ENCODE measurements at places on chromosomes 1 and 21.

DNA sequence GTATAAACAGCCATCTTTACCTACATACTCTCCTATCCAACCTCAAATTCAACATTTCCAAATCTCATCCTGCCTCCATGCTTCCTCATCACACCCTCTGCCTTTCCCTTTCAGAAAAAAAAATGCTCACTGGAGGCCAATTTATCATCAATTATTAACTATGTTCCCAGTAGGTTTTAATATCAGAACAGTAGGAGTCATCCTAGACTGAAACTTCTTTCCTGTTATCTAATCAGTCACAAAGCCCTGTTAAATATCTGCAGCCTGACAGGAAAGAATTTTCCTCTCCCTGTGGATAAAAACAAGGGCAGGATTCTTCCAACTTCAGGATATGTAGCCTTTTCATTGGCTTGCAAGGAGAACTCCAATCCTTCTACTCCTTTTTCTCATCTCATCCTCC is 28.4 kb downstream of the EGLN1 start:
- no peak for DNase-seq

GRCh38 chr1:50969611-50970508 is at the start of gene CDKN2C:
Gene CDKN2C (plus strand): TSS chr1:50970245. CDS start chr1:50970369, 124 bp downstream.
- no peak for DNase-seq

DNA sequence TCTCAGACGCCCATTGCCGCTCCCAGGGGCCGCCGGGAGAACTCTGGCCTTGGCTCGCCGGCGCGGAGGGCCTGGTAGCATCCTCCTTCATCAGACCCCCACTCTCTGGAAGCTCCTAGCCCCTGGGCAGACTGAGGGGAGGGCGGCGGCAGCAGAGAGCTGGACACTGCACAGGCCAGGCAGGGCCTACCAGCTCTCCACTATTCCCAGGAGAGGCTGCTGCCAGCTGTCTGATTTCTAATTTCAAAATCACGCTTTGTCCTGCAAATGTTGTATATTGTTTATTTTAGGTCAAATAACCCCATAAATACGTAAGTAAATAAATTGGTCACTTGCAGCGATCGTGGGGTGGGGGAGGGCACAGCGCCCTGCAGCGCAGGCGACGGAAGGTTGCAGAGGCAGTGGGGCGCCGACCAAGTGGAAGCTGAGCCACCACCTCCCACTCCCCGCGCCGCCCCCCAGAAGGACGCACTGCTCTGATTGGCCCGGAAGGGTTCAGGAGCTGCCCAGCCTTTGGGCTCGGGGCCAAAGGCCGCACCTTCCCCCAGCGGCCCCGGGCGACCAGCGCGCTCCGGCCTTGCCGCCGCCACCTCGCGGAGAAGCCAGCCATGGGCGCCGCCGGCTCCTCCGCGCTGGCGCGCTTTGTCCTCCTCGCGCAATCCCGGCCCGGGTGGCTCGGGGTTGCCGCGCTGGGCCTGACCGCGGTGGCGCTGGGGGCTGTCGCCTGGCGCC is at the start of gene MTARC1:
Gene MTARC1 (plus strand): TSS at position 577 of the 732 bp plus-strand sequence. CDS start 32 bp downstream, at position 609.
- no peak for DNase-seq

DNA sequence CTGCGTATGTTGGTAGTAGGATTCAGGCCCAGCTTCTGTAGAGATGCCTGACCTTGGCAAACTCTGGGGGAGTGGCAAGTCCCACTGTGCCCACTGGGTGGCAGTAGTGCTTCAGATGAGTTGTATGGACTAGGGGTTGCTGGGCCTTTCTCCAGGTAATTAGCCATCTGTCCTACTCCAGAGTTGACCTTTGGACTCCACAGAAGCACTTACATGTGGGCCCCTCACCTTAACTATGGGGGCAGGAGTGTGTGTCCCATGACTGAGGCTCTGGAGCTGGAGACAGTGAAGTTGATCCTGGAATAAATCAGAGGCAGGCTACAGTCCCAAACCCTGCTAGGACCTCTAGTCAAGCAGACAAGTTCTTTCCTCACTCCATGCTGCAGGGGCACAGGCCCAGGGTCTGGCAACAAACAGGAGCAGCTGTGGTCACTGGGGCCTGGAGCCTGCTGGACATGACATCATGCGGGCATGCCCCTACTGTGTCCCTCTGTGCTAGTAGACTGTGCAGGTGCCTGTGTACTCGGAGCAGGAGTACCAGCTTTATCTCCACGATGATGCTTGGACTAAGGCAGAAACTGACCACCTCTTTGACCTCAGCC is 4.6 kb downstream of the DMAP1 start:
- no peak for DNase-seq

DNA sequence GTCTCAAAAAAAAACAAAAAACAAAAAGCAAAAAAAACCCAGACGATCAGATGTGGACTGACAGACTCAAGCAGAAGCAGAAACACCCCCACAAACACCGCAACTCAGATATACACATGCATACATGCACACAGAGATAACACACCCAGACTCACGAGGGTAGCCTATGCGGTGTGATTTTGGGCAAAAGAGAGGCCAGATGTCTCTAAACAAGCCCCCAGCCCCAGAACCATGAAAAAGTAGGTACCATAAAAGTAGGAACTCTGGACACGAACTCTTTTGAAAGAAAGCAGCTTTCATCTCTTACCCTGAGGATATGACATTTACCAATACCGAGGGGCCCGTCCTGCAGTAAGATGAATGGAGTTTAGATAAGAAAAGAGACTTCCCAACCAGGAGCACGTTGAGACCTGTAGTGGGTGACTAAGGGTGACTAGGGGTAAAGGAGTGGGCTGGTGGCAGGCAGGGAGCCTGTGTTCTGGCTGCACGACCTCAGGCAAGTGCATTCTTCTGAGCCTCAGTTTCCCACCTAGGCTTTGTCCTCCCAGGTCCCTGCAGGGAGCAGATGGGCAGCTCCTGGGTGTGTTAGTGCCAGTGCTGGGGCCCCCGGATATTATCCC is 1.5 kb upstream of the TINAGL1 start:
- DNase-seq, result no peak

DNA sequence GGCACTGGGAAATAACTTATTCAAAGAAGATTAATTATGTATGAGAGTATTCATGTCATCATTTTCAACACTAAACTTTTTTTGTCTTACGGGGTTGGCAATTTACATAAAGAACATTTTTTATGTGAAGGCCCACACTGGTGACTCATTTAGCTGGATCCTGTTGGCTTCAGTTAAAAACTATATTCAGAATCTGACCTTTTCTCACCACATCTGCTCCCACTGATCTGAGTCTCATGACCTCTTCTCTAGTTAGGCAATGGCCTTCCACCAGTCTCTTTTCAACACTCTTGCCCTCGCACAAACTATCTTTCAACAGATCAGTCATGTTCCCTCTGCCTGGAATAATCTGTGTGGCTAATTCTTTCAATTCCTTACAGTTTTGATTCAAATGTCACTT is 53.4 kb downstream of the TMPRSS15 start:
- no peak for DNase-seq

DNA sequence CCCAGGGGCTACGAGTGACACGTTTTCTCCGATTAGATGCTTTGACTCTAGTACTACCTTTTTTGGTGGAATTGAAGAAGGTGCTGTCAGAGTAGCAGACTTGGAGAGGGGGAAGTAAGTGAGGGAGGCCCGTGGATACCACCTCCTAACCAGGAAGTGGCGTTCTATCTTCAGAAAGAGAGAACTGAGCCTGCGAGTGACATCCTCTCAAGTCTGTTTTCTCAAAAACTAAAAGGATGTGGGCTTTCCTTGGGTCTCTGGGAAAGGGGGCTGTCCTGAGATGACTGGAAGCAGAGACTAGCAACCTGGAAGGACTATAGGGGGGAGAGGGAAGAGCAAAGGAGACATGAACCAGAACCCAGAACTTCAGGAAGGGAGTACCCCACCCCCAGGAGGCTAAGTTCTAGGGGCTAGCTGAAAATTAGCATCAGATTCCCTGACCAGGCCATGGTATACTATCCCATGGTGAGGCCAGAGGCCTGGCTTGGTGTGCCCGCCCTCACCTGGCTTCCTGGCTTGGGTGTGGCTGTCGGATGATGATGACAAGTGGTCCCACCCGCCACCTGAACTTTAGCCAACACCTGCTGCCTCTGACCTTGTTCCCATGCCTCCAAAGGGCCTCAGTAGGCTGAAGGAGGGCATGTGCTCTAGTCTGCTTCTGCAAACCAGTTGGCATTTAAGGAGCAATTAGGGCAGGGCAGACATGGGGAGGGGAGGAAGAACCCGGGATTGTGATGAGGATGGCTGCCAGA is 49.1 kb downstream of the ATP2B4 start:
- DNase-seq, result no peak

Data from activated gamma-delta T cell (primary cell).